ENCODE measurements at places on chromosomes 11 and 22.

DNA sequence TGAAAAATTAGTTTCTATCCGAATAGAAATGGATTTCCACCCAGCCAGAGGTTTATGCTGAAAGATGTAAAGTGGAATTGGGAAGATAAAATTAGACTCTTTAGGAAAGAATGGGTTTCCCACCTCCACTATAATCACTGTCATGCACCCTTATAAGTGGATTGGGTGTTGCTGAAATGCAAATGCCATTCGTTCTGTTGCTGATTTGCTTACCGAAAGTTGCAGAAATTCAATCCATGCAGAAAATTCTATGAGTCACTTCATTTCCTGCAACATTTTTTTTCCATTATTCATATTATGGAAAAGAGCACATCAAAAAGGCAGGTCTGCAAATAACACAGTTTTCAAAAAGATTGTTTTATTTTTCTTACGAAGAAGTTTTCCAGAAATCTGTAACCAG is 65.6 kb downstream of the LDLRAD3 start:
- DNase-seq, result peak; percentile 55

GRCh38 chr11:81907996-81908395 is 825.7 kb downstream of the FAM181B start:
- DNase-seq, result no peak

DNA sequence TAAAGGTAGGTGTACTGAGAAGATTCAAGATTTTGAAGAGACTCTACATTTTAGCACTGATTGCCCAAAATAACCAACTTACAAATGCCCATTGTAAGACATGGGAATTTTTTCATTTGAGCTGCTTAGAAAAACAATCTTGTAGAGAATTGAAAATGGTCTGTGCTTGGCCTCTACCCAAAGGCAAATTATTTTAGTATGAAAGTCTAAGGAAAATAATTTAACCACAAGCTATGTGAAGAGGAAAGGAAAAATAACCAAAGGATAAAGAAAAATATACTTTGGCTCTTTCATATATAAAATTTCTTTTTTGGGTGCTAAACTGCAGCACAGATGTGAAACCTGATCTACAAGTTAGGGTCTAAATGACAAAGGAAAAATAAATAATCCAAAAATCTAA is 54.9 kb downstream of the ME3 start:
- DNase-seq, result peak; percentile 16

- no peak for DNase-seq
Observed at GRCh38 chr11:12853325-12853651, 155.8 kb upstream of the RASSF10 start.

DNA sequence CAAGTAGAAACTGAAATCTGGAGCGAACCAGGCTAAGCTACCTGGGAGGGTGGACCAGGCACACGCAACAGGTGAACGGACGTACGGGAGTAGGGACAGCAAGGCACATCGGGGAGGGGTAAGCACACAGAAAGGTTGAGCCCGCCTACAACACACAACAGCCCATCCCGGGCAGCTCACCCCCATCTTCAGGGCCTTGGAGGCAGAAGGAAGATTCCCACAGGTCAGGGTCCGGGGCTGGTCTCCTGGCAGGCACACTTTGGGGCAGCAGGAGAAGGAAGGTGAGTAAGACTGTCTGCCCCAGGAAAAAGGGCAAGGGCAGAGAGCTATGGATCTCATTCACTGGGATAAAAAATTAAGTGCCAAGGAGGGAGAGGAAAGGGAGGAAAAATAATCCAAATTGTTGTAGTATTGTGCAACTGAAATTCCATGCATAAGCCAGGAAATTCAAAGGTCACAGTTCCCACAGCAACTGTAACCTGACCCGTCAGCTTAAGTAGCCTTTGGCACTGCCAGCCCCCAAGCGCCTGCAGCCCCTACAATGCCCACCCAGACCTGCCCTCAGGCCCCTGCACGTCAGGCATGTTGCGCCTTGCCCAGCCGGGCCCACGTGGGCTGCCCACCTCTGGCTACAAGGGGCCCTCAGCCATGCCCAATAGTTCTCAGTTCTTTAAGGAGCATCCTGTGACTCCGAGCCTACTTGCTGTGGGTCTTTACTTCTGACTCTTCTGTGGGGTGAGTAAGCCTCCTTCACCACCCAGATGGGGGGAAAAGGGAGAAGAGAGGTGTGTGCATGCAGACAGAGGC is 51.8 kb downstream of the MICAL3 start:
- DNase-seq, result no peak

GRCh38 chr11:36069576-36070212 is 125.8 kb downstream of the LDLRAD3 start:
- no peak for DNase-seq

Data from fibroblast of skin of left quadriceps (primary cell).